Fibroblast of skin of left quadriceps (primary cell): ENCODE measurements at places on chromosomes 13 and 19.

- DNase-seq: no peak
Measured at GRCh38 chr19:50383001-50383851, 921 bp upstream of the POLD1 start.

DNA sequence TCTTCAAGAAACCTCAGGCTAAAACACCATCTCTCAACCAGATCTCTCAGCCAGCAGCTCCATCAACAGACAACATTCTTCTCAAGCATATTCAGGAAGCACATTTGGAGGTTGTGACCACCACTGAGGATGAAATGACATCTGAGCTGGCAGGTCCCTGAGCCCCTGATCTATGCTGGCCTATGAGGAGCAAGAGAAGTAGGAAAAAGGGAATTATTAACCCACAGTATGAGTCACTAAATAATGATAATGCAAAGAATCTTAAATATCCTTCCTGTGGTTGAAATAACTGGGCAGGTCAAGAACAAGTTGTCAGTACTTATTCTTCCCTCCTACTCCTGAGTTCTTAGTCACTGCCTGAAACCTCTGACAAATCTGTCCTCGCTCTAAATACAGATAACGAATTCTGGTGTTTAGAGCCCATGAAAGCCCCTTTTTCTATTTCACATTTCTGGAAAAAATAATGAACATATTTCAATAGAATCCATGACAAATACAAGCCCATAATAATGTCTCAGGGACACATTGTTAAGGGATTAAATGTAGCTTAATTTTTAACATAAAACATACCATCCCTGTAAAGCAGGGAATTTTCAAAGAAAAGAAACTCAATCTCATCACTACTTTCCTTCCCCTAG lies 225.8 kb upstream of the IRS2 start:
- DNase-seq: peak; percentile 98

DNA sequence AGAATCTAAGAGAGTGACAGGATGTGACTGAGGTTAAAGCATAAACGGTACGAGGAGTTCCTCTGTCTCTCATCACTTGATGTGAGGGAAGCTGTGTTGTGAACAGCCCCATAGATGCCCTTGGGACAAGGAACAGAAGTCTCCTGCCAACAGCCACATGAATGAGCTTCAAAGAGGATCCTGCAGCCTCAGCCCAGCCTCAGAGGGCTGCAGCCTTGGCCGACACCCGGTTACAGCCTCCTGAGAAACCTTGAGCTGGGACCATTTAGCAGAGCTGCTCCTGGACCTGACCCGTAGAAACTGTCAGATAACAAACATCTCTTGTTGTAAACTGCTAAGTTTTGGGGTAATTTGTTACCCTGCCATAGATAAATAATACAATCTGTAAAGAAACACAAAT lies 54.2 kb downstream of the CCNE1 start:
- no peak for DNase-seq

DNA sequence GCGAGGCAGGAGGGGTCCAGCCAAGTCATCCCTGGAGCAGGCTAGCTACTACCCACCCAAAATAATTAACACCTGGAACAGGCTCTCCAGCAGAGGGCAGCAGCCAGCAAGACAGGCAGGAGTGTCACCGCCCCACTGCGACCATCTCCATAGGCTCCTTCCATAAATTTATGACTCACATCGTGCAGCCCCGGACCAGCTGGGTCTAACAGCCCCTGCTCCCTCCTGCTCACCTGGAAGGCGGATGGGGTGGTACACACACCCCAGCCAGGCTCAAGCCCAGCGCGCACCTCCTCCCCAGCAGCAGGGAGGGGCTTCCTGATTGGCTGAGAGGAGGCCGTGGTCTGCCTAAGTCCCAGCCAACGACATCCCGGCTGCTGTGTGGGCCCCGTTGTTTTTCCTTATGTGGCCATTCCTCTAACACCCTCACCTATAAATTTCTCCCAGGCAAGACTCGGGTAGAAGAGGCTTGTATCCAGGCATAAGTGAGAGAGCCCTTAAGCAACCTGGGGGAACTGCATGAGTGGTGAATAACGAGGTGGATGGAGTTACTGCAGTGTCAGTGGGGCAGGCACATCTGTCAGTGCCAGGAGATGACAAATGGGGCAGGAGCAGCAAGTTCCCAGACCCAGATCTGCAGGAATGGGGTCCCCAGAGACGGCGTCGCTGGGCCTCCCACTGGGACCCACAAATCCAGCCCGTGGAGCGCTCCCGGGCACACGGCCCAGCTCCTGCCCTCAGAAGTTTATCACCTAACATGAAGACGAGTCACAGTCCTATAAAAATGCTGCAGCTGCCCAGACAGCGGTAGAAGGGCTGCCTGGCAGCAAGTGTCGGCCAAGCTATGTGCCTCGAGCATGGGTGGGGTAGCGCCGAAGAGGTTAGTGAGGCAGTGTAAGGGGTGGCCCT lies 43.1 kb downstream of the CEBPG start:
- no peak for DNase-seq

DNA sequence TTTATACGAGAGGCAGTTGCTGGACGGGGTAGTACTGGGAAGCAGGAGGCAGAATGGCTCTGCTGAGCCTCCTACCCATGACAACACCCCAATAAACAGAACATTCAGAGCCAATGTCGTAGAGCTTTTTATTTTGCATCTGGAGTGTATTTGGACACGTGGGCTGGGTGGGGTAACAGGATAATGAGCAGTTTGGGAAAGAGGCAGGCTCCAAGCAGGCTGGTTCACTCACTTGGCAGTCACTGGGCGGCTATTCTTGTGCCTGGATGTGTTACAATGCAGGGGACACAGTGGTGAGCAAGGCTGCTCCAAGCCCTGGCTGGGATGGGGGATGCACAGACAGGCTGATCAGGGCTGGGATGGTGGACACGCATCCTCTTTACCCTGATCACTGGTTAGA lies 9.5 kb downstream of the ACTMAP start:
- no peak for DNase-seq

- DNase-seq: peak; percentile 38
Measured at GRCh38 chr13:59746291-59746962, 417.3 kb downstream of the DIAPH3 start.

GRCh38 chr13:106617561-106617960 lies 49.6 kb upstream of the ARGLU1 start:
- DNase-seq: no peak

DNA sequence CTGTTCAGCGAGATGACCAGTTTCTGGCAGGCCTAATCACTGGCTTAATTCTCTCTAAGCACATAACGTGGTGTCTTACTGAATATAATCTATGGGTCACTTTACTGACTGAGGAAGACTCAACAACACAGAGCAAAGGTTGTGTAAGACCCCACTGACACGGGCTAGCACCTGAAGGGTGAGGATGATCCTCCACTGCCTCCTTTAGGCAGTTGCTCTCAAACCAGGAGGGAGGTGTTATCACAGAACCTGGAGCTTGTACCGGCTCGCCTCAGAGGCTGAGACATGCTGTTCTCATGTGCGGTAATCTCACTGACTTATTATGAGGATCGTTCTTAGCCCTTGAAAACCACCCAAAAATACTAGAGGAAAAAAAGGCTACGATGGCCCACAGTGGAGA lies 28.3 kb downstream of the RCBTB2 start:
- DNase-seq: no peak

DNA sequence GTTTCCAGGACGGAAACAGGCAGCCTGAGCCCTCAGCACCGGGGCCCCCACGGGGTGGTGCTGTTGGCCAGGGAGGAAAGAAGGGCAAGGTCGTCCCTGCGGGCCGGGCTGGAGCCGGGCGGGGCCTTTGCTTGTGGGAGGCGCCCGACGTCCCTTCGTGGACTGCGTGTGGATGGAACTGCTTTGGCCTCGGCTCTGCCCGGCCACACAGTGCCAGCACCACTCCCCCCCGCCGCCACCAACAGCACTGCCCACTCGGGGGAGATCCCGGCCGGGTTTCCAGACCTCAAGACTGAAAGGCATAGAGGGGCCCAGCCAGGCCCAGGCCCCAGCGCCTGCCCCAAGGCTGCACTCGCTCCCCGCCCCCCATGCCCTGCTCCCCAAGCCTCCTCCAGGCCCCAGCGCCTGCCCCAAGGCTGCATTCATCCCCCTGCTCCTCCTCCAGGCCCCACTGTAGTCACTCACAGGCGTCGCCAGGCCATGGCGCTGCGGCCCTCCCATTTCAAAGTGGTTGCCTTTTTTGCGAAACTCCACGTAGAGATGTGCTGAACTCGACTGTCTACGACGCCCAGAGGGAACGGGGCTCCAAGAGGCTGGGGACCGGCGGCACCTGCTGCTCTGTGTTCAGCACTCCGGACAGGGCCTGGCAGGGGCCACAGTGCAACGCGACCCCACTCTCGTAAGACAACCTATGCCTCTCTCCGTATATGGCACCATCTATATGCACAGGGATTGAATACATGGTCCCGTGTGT lies 22.5 kb downstream of the C13orf46 start:
- no peak for DNase-seq

GRCh38 chr13:51771418-51772104 lies 32.4 kb downstream of the DHRS12 start:
- DNase-seq: no peak

- DNase-seq: no peak
Measured at GRCh38 chr13:92823059-92823458, 403.5 kb upstream of the GPC6 start.
